ENCODE measurements at places on chromosomes 3 and 15.

GRCh38 chr3:42705962-42706585, 3.5 kb upstream of the HHATL start:
- DNase-seq = no peak

DNA sequence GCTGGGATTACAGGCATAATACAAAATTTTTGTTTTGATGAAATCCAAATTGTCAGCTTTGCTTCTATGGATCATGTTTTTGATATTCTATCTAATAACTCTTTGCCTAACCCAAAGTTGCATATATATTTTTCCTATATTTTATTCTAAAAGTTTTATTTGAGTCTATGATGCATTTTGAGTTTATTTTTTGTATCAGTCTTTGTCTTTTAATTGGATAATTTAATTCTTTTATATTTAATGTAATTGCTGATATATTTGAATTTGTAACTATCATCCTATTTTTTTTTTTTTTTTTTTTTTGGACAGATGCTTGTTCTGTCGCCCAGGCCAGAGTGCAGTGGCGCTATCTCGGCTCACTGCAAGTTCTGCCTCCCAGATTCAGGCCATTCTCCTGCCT, 19.7 kb upstream of the DENND4A start:
- DNase-seq = no peak

- peak; percentile 89 for DNase-seq
These were observed 248.9 kb downstream of the SV2B start for GRCh38 chr15:91348752-91349500.

DNA sequence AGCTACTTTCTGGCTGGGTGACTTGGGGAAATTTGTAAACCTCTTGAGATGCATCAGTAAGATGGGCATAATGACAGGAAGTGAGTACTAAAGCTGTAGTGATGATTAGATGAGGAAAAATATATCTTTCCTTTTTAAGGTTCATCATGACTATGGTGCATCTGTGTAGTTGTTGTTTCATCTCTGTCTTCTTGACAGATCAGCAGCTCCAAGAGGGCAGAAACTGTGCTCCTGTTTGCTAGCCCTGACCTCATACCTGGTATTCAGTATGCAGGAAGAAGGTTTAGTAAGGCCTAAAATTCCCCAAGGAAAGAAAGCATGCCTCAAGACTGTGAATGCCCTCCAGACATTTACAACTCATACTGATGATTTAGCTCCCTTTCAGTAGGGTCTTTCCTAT, 82.5 kb upstream of the PSMD6 start:
- DNase-seq = no peak

All from Kasumi-1 (cell line).